H9 (cell line): ENCODE measurements at places on chromosomes 5 and 9. TPM values are rescaled to one million over a fixed set of nuclear protein-coding genes. Genes with fewer than 3 reads are reported as not detected.

GRCh38 chr9:95441081-95441480 is 75.7 kb downstream of the PTCH1 start:
- no peak for DNase-seq
- H3K4me3 ChIP-seq: no peak overlapping the region
- H3K27me3 ChIP-seq: no peaks in the 10 kb centered on the region
- no peak overlapping the region for H3K27ac ChIP-seq
- peaks cover 6% of the 10 kb centered on the region for H3K36me3 ChIP-seq

DNA sequence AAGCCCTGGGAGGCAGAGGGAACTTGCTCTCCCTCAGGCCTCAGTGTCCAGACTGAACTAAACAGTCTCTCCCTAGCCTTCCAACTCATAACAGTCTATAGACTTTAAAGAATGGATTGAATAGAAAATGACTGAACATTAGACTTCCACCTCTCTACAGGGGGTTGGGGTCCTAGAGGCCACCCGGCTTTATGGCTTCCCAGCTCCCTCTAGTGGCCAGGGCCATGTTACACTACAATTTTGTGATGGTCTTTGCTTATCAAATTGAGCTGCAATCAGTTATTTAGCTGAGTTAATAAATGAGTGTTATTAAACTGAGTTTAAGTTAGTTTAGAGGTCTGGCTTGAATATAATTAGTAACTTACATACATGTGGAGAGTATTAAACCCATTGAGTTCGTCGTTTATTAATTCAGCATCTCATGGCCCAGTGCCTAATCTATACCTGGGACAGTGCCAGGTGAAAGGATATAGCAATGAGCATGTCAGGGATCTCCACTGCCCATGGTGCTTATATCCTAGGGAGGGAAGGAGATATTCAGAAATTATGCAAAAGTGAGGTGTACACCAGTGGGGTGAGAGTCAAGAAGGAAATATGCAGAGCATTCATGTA is 105.2 kb downstream of the SH3TC2 start:
- no peaks in the 10 kb centered on the region for H3K36me3 ChIP-seq
- no peaks in the 10 kb centered on the region for H3K27me3 ChIP-seq
- no peak overlapping the region for H3K4me3 ChIP-seq
- H3K27ac ChIP-seq: no peak overlapping the region
- peak; percentile 56 for DNase-seq
- H3K4me1 ChIP-seq: peaks cover 2% of the 10 kb centered on the region; the same call in 1 of the 2 replicates

DNA sequence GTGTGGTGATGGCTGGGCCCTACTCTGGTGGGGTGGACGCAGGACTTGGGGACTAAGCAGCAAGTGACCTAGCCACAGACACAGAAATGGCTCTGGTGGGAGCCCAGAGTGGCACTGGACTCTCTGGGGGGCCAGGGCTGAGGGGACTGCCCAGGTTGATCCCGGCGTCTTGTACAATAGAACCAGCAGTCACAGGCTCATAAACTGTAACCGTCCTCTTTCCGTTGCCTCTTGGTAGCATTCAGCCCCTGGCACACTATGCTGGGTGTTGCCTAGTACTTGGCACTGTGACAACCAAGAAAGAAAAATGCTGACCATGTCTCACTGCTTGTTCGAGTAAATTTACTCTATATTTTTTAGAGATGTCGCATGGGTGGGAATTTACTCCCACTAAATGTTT is 80.5 kb downstream of the DAB2IP start:
- H3K4me1 ChIP-seq: peaks cover 9% of the 10 kb centered on the region; the same call in 1 of the 2 replicates
- H3K27ac ChIP-seq: no peak overlapping the region
- H3K4me3 ChIP-seq: no peak overlapping the region
- DNase-seq: no peak
- no peaks in the 10 kb centered on the region for H3K36me3 ChIP-seq

SLC45A2 gene
- not detected in 2 replicates for total RNA-seq

- no peak overlapping the region for H3K27ac ChIP-seq
- H3K27me3 ChIP-seq: no peaks in the 10 kb centered on the region; the same call in 1 of the 2 replicates
- no peaks in the 10 kb centered on the region for H3K4me1 ChIP-seq
- DNase-seq: no peak
- no peak overlapping the region for H3K4me3 ChIP-seq
- H3K36me3 ChIP-seq: peaks cover 3% of the 10 kb centered on the region; the same call in 1 of the 3 replicates
These were observed 84.4 kb upstream of the STC2 start for GRCh38 chr5:173412566-173412965.

GDNF gene
- total RNA-seq: not detected in 2 replicates

- peaks cover 2% of the 10 kb centered on the region; the same call in 1 of the 2 replicates for H3K27me3 ChIP-seq
- no peak overlapping the region for H3K27ac ChIP-seq
- H3K36me3 ChIP-seq: no peaks in the 10 kb centered on the region
- DNase-seq: no peak
- no peak overlapping the region for H3K4me3 ChIP-seq
These were observed 129.7 kb downstream of the CEMIP2 start for GRCh38 chr9:71638627-71639026.

GRCh38 chr9:96513622-96514021 is 63.7 kb downstream of the HABP4 start:
- no peak overlapping the region for H3K27ac ChIP-seq
- H3K27me3 ChIP-seq: no peaks in the 10 kb centered on the region
- no peak for DNase-seq

ESM1 gene
- total RNA-seq: not detected in 2 replicates

GRCh38 chr5:116032991-116033390 is 719 bp downstream of the ARL14EPL start:
- no peaks in the 10 kb centered on the region for H3K36me3 ChIP-seq
- DNase-seq: no peak
- no peak overlapping the region for H3K4me3 ChIP-seq
- H3K27me3 ChIP-seq: no peaks in the 10 kb centered on the region
- H3K4me1 ChIP-seq: no peaks in the 10 kb centered on the region; the same call in 1 of the 2 replicates

GABRB2 gene
- 0.20 and 0.26 TPM in 2 replicates for total RNA-seq

DNA sequence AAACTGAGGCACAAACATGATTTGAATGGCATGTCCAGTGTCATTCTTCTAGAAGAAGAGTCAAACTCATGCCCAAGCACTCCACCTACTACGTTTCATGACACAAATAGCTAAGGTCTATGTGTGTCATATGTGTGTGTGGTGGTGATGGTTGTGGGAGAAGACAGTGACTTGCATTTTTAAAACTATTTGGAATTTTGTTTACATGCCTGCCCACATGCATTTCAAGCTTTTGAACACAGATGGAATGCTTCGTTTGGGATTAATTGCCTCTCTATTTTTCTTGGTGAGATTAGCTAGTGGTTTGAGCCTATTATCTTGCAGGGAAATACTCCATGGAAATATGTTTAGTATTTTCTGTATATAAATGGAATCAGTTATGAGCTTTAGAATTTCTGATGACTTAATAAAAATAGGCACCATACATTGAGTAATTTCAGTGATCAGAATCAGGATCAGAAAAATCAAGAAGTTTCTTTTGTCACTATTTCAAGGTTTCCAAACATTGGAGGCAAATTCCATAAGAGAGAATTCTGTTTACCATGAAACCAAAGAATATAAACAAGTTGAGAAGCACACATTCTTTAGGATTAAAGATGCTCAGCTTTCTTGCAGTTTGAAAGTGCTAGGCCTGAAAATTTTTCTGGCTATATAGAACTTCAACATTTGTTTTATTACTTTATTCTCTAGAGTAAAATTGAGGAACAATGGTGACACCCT is 260.3 kb upstream of the SEMA6A start:
- H3K27ac ChIP-seq: no peak overlapping the region
- H3K4me1 ChIP-seq: no peaks in the 10 kb centered on the region
- H3K27me3 ChIP-seq: no peaks in the 10 kb centered on the region
- H3K36me3 ChIP-seq: peaks cover 2% of the 10 kb centered on the region; the same call in 2 of the 3 replicates

- H3K27me3 ChIP-seq: no peaks in the 10 kb centered on the region
- peak; percentile 61 for DNase-seq
- peaks cover 4% of the 10 kb centered on the region for H3K36me3 ChIP-seq
- no peak overlapping the region for H3K4me3 ChIP-seq
These were observed 1.1 kb upstream of the TLE4 start for GRCh38 chr9:79570448-79571308.

DNA sequence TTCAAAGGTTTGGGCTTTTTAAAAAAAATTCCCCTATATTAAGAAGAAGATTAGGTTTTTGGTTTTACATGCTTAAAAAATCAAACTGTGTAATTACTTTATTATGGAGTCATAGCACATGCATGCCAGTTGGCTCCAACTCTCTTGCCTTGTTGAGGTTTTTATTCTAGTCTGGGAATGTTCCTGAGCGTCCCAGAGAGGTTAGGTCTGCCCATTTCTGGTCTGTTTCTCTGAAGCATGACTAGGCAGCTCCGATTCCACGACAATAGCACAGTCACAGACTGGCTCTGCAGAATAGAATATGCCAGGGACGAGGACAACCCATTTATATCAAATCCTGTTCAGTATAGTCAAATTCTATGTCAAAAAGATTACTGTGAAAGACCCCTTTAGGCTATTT is 217.0 kb downstream of the PCSK5 start:
- no peak overlapping the region for H3K27ac ChIP-seq
- no peak for DNase-seq
- no peaks in the 10 kb centered on the region for H3K27me3 ChIP-seq

- DNase-seq: no peak
- H3K4me1 ChIP-seq: no peaks in the 10 kb centered on the region
- H3K27ac ChIP-seq: no peak overlapping the region
- no peaks in the 10 kb centered on the region for H3K27me3 ChIP-seq
These were observed 194.9 kb downstream of the PALM2AKAP2 start for GRCh38 chr9:109974918-109975276.

GRCh38 chr5:7902666-7903625 is 34.0 kb downstream of the MTRR start:
- H3K27me3 ChIP-seq: no peaks in the 10 kb centered on the region
- no peak overlapping the region for H3K27ac ChIP-seq
- H3K4me3 ChIP-seq: no peak overlapping the region

DNA sequence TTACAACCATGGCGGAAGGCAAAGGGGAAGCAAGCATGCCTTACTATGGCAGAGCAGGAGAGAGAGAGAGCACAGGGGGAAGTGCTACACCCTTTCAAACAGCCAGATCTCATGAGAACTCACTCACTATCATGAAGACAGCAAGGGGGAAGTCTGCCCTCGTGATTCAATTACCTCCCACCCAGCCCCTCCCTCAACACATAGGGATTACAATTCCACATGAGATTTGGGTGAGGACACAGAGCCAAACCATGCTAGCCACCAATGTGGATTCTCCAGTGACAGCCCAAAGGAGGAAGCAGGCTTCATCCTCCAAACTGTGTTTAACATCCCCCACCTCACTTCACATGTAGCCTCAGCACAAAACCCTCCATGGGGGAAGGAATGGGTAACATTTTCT is 563.7 kb downstream of the CDK5RAP2 start:
- H3K27ac ChIP-seq: no peak overlapping the region
- DNase-seq: no peak
- H3K27me3 ChIP-seq: no peaks in the 10 kb centered on the region
- no peaks in the 10 kb centered on the region for H3K36me3 ChIP-seq
- H3K4me3 ChIP-seq: no peak overlapping the region

- no peaks in the 10 kb centered on the region for H3K27me3 ChIP-seq
- H3K36me3 ChIP-seq: no peaks in the 10 kb centered on the region
- no peak for DNase-seq
- H3K27ac ChIP-seq: no peak overlapping the region
- no peaks in the 10 kb centered on the region for H3K4me1 ChIP-seq
- H3K4me3 ChIP-seq: no peak overlapping the region
These were observed 242.5 kb upstream of the RFX3 start for GRCh38 chr9:3768286-3768685.

- H3K4me3 ChIP-seq: peak overlapping the region; percentile 90
- H3K27me3 ChIP-seq: peaks cover 21% of the 10 kb centered on the region
- H3K4me1 ChIP-seq: peaks cover 12% of the 10 kb centered on the region; the same call in 1 of the 2 replicates
- H3K27ac ChIP-seq: no peak overlapping the region
These were observed 133.3 kb upstream of the HAND1 start for GRCh38 chr5:154611341-154611767.

DNA sequence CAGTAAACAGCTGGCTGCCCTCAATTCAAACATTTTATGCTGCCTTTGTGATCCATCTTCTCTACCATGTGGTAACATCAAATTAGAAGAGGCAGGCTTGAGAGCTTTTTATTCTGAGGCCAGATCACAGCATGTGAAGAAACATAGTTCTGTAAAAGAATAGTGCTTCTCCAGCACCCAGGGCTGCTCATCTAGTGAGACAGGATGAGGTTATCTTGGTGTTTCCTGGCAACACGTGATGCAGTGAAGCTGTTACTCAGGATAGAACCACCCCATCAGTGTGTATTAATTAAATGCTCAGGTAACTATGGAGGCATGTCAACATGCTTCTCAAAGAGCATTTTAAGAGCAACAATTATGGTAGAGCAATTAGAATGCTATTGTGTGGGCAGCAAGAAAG is 400.5 kb upstream of the ACO1 start:
- DNase-seq: no peak
- no peak overlapping the region for H3K27ac ChIP-seq
- no peaks in the 10 kb centered on the region for H3K27me3 ChIP-seq
- peaks cover 14% of the 10 kb centered on the region for H3K36me3 ChIP-seq
- no peaks in the 10 kb centered on the region for H3K4me1 ChIP-seq

DNA sequence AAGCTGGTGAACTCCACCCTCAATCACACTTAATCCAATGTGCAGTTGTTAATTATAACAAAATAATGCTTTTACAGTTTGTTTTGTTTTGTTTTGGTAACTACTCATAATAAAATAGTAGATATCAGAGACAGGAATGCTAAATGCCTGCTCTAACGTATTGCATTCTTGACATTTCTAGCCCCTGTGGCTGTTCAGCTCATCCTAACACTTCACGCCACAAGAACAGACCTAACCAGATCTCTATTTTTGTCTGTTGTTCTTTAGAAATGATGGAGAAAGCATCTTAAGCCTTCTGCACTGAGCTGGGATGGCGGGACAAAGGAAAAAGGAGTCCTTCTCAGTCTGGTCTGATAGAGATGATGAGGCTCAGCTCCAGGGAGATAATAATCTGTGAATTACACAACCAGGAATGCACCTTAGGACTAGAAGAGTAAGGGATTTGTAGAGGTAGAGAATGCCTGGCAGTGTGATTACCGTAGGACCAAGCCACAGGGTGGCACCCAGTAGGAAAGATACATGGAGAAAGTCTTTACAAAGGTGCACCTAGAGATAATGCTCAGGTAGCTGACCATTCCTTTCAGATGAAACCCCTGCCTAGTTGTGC is 628.8 kb downstream of the PDE4D start:
- no peaks in the 10 kb centered on the region for H3K27me3 ChIP-seq
- H3K27ac ChIP-seq: no peak overlapping the region
- no peak overlapping the region for H3K4me3 ChIP-seq
- H3K4me1 ChIP-seq: no peaks in the 10 kb centered on the region
- H3K36me3 ChIP-seq: no peaks in the 10 kb centered on the region
- DNase-seq: no peak

DNA sequence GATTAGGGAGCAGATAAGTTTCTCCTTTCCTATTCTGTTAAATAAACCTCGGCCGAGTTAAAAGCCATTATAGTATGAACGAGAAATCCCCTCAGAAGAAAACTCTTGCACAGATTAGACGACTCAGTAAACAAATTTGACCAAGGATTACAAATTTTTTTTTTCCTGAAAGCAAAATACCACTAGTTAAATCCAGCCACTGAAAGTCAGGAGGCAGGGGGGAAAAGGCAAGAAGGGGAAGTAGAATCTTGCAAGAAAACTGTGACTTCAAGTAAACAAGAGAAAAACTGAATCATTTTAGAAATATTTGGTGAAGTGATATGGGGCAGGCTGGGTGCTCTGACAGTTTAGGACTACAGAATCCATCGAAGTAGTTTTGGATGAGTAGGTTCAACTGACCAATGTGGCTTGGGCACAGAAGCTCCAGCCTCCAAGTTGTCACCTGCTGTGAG is 251.0 kb downstream of the DENND1A start:
- no peak overlapping the region for H3K27ac ChIP-seq
- H3K4me1 ChIP-seq: no peaks in the 10 kb centered on the region
- peaks cover 30% of the 10 kb centered on the region for H3K36me3 ChIP-seq

TRIM7 gene
- total RNA-seq: not detected in 2 replicates

GRCh38 chr5:130277002-130277401 is 372.7 kb downstream of the CHSY3 start:
- H3K27ac ChIP-seq: no peak overlapping the region
- H3K27me3 ChIP-seq: peaks cover 4% of the 10 kb centered on the region; the same call in 1 of the 2 replicates
- no peaks in the 10 kb centered on the region for H3K36me3 ChIP-seq
- H3K4me3 ChIP-seq: no peak overlapping the region
